ENCODE measurements at places on chromosomes 16 and 17. TPM values are rescaled to one million over a fixed set of nuclear protein-coding genes. Genes with fewer than 3 reads are reported as not detected.

The HOXB9 gene
- total RNA-seq, result 8.2 TPM

The BIRC5 gene
- total RNA-seq, result 160 TPM

The TEKT5 gene
- not detected for total RNA-seq

DNA sequence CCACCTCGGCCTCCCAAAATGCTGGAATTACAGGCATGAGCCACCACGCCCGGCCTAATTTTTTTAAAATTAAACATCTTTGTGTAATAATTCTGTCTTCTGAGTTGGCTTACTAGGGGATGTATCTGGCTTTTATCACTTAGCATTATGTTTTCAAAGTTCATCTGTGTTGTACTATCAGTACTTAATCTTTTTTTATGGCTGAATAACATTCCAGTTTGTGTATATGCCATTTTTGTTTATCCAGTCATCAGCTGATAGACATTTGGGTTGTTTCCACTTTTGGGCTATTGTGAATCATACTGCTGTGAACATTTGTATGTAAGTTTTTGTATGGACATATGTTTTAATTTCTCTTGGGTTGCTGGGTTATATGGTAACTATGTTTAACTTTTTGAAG, 69.0 kb downstream of the CHD9 start:
- no peaks in the 10 kb centered on the region for H3K27me3 ChIP-seq
- no peaks in the 10 kb centered on the region for H3K36me3 ChIP-seq
- no peak overlapping the region for H3K27ac ChIP-seq
- no peak for DNase-seq
- H3K4me3 ChIP-seq, result no peak overlapping the region

GRCh38 chr17:66344473-66344872, 42.1 kb downstream of the PRKCA start:
- H3K27ac ChIP-seq, result no peak overlapping the region
- DNase-seq, result no peak
- no peaks in the 10 kb centered on the region for H3K27me3 ChIP-seq
- H3K4me1 ChIP-seq, result peaks cover 52% of the 10 kb centered on the region
- no peaks in the 10 kb centered on the region for H3K36me3 ChIP-seq

DNA sequence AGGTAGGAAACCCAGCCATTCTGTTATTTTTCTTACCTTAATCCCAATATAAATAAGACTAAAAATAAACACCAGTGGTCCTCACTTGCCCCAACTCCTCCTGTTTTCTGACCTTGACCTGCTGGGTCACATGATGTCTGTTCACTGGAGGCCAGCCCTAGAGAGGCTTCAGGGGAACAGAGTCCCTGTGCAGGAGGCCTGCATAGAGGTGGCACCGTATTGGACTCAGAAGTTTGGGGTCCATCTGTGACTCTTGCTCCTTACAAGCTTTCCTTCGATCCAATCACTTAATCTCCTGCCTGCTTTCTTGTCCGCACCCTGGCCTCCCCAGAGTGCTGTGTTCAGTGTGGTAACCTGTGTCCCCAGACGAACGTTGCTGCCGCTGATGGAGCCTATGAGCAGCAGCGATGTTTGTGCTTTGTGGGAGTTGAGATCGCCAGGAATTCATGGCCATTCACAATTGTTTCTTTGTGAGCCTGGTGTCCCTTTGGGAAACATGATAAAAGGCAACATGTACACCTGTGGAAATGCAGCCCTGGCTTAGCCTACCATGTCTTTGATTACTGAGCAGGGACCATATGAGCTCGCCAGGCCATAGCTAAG, 4.7 kb downstream of the IGSF6 start:
- no peak overlapping the region for H3K27ac ChIP-seq
- H3K4me1 ChIP-seq, result peaks cover 6% of the 10 kb centered on the region
- no peak overlapping the region for H3K4me3 ChIP-seq
- no peaks in the 10 kb centered on the region for H3K27me3 ChIP-seq
- no peak for DNase-seq

DNA sequence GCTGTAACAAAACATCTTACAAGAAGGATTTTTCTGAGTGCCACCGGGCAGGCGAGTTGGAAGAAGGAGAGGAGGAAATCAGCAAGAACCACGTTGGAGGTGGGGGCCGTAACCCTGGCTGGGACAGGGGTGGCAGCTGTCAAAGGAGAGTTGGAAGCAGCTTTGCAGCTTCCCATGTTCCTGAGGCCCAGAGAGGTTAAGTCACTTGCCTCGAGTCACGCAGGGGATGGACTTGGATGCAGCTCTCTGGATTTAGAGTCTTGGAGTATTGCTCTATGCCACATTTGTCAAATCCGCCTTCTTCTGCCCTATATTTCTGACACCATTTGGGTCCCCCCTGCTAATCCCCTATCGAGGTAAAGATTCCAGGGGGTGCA, 83.0 kb upstream of the CIBAR2 start:
- no peaks in the 10 kb centered on the region for H3K4me1 ChIP-seq
- H3K4me3 ChIP-seq, result no peak overlapping the region
- peak overlapping the region; percentile 30 for H3K27ac ChIP-seq
- peaks cover 2% of the 10 kb centered on the region for H3K36me3 ChIP-seq
